Activated T-helper 1 cell treated with anti-CD3 and anti-CD28 coated beads, Interleukin-2, amount 50 U/mL, for 16 hours (primary cell): ENCODE measurements at places on chromosomes 16 and 17.

- DNase-seq = no peak
These were observed 9.8 kb downstream of the GABARAPL2 start for GRCh38 chr16:75575958-75576357.

DNA sequence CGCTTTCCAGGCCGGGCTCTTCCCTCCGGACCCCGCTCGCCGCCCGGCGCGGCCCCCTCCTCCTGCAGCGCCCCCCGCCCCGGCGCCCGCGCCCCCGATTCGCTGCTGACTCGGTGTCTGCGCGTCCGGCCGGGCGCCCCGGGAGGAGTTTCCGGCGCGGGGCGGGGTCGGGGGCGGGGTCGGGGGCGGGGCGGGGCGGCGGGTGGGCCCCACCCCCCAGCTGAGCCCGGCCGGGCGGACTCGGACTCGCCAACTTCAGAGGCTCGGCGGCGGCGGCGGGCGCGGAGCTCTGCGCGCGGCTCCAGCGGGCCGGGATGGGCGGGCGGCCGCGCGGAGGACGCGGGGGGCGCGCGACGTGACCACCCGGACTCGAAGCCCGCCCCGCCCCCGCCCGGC lies at the start of gene METRNL:
METRNL (plus strand) TSS at position 258 of the 396 bp plus-strand sequence. CDS start 207 bp downstream, outside the sequence.
- no peak for DNase-seq

DNA sequence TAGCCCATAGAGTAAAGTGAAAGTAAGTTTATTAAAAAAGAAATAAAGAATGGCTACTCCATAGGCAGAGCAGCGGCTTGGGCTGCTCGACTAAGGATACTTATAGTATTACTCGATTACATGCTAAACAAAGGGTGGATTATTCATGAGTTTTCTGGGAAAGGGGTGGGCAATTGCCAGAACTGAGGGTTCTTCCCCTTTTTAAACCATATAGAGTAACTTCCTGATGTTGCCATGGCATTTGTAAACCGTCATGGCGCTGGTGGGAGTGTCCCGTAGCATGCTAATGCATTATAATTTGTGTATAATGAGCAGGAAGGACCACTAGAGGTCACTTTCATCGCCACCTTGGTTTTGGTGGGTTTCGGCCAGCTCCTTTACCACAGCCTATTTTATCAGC lies 13.3 kb upstream of the GAS7 start:
- DNase-seq = no peak

DNA sequence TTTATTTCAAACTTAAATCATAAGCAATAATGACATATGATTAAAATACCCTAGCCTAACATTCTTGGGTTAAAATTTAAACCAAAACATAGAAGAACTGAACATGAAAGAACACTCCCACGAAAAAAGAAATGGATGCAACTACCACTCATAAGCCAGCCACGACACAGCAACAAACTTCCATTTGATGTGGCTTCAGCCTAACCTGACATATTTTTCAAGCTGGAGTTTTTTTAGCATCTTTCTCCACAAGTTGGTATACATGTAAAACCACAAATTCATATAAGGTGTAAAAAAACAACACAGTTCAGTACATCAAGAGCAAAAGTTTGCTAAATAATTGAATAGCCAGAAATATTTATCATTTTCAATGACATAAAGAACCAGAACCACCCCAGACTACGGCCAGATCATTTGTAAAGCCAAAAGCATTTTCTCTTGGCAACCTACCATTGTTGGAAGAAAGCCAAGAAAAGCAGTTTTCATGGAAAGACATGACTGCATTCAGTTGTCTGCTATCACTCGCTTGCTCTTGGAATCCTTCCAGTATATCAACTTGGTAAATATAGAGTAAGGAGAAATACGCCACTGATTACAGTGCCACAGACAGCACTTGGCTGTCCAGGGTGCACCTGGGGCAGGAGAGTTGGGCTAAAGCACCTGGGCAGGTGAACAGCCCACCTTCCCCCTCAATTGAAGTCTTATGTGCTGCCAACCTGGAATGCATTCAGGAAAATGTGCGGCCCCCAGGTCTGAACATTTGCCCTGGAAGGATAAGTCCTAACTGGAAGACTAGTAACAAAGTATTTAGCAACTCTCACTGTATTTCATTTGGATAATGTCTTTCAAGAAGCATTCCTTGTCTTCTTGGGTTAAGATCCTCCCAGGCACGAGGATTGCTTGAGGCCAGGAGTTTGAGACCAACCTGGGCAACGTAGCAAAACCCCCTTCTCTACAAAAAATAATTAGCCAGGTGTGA lies 60.5 kb downstream of the CREBBP start:
- no peak for DNase-seq

DNA sequence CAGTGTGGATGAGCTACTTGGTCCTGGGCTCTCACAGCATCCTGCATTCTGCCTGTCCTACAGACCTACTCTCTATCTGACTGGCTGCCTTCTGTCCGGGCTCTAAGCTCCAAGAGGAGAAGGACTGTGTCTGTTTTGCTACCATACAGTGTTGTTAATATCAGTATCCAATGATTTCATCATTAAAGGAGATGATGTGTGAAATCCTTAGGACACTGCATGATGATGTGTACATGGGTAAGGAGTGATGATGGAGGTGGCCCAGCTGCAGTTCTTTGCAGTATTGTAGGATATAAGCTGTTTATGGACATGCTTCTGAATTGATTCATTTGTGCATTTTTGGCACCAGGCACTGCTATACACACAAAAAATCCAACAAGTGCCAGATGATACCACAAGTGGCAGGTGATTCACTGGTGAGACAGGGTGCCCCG lies 536.9 kb upstream of the CDH11 start:
- no peak for DNase-seq

- no peak for DNase-seq
These were observed 57.9 kb upstream of the C17orf78 start for GRCh38 chr17:37317867-37318266.

GRCh38 chr17:45861165-45861564 lies 16.5 kb downstream of the SPPL2C start:
- DNase-seq = no peak

GRCh38 chr16:56684926-56685590 lies 2.8 kb downstream of the MT1X start:
- no peak for DNase-seq

GRCh38 chr16:82031116-82032084 lies 3.7 kb upstream of the HSD17B2 start:
- no peak for DNase-seq

- no peak for DNase-seq
These were observed 15.4 kb downstream of the ARL2BP start for GRCh38 chr16:57260294-57260929.

DNA sequence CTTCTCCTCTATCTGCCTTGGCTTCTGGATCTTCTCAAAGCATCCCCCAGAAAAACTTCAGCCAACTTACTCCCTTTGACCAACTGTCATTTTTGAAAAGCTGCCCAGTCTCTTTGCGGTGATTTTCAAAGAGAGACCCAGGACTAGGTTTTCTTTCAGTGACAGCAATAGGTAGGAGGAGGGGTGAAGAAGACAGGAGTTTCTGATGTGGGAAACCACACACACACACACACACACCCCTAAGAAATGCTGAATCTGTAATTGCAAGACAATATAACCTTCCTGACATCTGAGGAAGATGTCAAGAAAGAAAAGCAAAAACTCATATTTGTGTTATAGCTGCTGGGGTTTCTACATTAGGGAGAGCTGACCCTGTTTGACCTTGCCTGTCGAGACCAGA lies 5.2 kb downstream of the FAM20A start:
- DNase-seq = no peak

DNA sequence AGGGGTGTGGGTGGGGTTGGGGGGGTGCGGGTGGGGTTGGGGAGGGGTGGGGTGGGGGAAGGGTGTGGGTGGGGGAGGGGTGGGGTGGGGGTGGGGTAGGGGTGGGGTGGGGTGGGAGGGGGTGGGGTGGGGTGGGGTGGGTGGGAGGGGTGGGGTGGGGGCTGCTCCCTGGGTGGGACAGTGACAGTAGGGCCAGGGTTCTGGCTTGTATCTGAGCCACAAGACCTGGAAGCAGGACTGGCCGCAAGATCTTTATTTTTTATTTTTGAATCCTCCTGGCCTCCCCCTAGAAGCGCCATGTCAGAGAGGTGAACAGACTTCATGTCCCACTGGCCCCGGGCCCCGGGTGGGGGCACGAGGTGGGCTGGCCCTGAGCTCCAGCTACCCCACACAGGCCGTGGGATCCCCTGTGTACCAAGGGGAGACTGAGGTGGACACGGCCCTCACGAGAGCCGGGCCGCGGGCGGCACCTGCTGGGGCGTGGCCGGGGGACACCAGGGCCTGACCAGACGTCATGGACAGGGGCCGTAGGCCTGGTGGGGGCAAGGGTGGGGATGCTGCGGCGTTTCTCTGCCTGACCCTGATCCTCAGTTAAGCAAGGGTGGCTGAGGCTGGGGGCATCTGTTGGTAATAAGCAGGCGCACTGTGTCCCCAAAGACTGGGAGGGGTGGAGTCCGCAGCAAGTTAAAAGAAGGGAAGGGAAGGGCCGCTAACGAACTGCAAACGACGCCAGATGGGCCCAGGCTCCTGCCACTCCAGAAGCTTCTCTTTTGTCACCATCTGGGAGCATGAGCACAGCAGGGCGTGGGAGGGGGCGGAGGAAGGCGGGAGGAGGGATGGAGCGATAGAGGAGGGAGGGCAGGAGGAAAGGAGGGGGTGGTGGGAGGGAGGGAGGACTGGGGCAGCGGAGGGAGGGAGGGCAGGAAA lies 22.3 kb upstream of the PABPN1L start:
- no peak for DNase-seq

DNA sequence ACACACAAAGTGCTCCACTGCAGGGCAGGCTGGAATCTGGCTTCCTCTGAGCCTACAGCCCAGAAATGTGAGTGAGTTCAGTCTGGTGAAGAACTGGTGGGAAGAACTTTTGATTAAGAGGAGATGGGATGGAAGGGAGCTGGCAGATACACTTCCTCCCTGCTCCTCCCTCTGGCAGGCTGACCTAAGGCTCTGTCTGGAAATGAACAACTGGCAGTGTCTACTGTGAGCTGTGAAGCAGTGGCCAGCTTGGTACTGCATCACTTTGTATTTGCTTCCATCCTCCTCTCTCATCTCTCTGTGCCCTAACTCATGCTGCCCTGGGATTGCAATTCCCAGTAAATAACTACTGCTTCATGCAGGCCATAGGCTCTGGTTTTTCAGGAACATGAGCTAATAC lies 45.6 kb downstream of the MAF start:
- DNase-seq = no peak

DNA sequence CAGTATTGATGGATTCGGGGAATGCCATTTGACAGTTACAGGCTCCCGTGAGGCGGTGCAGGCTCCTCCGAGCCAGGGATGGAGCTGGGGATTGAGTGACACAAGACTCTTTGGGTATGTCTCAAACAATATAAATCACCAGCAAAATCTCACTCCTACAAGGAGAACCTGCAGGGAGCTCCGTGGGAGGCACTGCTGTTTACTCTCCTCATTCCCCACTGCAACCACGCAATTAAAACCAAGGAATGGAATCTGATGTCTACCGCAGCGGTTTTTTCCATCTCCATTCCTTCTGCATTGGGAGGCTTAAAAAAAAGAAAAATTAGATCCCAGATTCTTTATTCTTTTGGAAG lies 157.9 kb downstream of the WWOX start:
- no peak for DNase-seq

GRCh38 chr17:57892146-57892819 lies 42.4 kb upstream of the MRPS23 start:
- DNase-seq = peak; percentile 67

DNA sequence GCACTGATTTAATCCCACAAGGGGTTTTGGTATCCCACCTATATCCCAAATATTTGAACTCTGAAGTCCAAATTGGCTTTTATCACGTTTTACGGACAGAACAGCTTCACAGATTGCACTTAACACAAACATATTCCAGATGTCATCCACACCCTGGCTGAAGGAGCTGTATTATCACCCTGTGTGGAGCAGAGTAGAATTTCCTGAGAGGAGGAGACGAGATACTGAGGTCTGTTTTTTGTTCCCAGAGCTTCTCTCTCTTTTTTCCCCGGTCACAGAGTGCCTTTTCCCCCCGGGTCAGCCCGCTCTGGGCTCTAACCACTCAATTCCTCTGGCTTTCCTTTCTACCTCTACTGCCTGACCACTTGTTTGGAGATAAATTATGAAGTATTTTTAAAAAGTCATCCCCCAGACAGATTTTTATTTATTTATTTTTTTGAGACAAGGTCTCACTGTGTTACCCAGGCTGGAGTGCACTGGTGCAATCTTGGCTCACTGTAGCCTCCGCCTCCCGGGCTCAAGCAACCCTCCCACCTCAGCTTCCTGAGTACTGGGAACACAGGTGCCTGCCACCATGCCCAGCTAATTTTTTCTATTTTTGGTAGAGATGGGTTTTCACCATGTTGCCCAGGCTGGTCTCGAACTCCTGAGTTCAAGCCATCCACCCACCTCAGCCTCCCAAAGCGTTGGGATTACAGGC lies 30.7 kb downstream of the DNAH2 start:
- no peak for DNase-seq

- DNase-seq = no peak
These were observed 22.7 kb downstream of the AP2B1 start for GRCh38 chr17:35609831-35610230.

DNA sequence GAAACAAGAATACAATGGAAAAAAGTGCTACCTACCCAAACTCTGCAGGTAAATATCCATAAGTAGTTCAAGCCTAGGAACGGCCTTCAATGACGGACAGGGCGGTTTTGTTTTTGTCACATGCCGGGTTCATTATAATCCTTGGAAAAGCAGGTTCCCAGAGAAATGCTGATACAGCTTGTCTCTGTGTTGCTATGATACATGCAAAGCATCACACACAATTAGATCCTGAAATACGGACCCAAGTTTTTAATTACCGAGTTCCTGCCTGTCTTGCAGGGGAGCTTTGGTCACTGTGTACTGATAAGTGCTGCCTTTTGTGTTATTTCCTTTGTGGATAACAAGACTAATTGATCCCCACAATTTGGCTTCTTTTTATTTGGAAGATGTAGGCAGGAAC lies 217.4 kb downstream of the HAPSTR1 start:
- no peak for DNase-seq

DNA sequence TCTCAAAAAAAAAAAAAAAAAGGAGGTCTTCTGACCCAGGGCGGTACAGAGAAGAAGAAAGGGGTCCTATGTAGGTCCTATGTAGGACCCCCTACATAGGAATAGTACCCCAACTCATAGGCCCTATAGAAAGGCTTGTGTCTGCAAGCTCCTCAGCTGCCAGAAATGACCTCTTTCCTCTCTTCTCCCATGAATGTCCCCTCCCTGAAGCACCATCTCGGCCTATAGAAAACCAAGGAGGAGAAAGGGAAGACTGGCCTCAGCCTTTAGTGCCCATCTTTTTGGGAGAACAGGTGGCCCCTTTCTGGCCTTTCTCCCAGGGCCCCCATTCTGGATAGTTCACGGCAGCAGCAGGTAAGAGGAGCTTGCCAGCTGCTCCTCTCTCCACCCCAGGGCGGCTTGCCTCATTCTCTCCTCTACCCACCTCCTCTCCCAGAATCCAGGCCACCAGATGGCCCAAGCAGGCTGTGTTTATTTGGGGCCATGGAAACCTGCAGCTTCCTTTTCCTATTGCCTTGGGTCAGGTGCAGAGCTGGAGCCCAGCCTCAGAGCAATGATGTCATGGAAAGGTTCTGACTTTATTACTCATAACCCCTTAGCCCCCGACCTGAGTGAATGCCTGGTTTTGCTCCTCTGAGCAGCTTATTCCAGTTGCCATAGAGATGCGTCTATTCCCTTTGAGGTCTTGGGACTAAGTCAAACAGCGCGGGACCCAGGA lies 1.6 kb upstream of the MRPL58 start:
- DNase-seq = no peak
